PC-9 (cell line): ENCODE measurements at places on chromosomes 2 and 18. TPM values are rescaled to one million over a fixed set of nuclear protein-coding genes. Genes with fewer than 3 reads are reported as not detected.

DNA sequence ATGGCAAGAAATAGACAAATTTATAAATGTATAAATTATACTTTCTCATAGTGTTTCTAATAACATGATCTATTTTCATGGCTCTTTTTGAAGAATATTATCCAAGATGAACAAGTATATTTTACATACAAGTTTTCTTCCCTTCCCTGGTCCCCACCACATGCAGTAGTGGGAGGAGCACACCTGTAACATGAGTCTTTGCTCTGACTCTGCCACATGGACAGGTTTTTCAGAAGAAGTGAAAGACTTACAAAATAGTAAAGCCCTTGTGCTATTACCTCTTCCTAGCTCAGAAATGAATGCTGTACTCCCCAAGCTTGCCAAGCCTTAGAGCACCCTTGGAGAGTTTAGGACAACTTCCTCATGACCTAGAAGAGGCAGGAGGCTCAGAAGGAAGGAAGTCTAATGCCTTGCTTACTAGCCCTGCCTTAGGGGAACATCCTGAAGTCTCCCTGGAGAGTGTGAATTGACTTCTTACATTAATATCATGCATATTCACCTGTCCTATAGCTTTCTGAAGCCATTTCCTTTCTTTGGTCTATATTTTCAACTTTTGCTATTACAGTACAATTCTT, 18.4 kb downstream of the MXD1 start:
- DNase-seq, result no peak

- no peak for DNase-seq
Measured at GRCh38 chr18:55534996-55535395, 53.0 kb downstream of the TCF4 start.

DNA sequence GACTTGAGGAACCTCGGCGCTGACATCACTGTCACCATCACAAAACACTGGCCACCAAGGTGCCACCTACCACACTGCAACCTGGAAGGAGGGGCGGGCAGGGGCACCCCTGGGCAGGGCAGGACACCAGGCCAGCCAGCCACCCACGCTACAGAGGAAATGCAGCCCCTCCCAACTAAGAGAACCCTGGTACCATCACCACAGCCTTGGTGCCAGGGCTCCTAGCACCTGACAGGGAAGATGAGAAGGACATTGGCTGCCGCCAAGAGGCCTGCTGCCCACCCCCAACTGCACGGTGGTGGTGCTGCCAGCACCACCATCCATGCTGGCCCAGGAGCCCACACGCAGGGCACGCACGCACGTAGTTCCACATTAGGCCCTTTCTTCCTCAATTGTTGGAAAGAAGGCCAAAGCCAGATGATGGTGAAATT, 88.7 kb downstream of the HDAC4 start:
- DNase-seq, result no peak

Gene TEX44
- total RNA-seq, result not detected in 2 replicates

DNA sequence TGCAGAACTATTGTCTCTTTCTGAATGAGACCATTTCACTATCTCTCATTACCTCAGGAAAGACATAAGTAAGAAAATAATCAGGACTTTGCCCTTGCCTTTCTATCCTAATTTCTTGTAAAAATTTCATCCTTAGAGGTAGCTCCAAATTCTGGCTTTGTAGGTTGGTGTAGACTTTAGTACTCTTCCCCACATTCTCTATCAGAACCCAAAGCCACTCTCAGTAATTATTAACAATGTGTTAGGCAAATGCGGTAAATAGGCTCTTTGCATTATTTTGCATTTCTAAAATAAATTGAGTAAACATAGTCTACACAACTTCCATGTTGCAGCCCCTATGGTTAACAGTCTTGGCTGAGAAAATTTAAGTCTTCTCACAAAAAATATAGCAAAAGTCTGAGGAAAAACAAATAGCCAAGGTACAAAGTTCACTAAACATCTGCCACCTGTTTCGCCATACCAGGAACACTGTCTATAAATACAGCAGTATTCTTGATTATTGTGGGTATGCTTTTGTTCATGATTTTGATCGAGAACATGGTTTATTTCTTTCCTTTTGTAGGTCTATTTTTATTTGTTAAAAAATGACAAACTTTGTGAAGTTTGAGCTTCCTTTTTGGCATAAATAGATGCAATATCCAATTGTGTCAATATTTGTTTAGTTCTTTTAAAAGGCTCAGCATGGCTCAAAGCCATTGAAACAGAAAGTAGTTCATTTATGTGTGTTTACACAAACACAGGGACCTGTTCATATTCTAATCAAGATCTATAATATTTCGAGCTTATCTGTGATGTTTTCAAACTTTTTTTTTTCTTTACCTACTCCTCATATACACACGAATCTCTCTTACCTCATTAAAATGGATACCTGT, 1061.5 kb downstream of the CNTNAP5 start:
- no peak for DNase-seq

GRCh38 chr2:144078106-144078505, 441.8 kb downstream of the ZEB2 start:
- DNase-seq, result no peak

- no peak for DNase-seq
Measured at GRCh38 chr18:28816155-28816554, 639.2 kb upstream of the CDH2 start.

GRCh38 chr2:236075802-236076201, 92.4 kb downstream of the GBX2 start:
- no peak for DNase-seq

DNA sequence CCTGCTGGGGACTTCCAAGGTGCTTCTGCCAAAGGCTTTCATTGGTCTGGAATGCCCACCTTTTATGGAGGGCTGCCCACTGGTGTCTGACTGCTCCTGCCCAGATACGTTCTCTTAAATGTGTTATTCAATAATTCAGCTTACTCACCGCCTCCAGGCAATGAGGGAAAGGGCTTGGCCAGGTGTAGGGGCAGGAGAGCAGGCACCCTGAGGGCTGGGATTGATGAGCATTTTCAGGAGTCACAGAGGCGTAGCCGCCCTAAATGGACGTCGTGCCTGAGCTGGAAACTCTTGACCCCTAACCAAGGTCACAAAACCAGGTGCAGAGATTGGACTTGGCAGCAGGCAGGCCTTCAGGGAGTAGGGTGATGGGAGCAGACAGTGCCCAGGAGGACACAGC, 26.8 kb downstream of the MAL start:
- DNase-seq, result peak; percentile 93

Gene CGREF1
- 0.37 TPM in 1 of 2 replicates, not detected in the other for total RNA-seq

Gene ANKRD23
- total RNA-seq, result 6.0 and 8.9 TPM in 2 replicates

Gene CDK5R2
- 0.17 and 0.20 TPM in 2 replicates for total RNA-seq

Gene CD8A
- 0.28 and 0.45 TPM in 2 replicates for total RNA-seq

- DNase-seq, result no peak
Measured at GRCh38 chr18:74760436-74760835, 162.8 kb downstream of the ZNF407 start.

Gene SPATS2L
- total RNA-seq, result 189 and 199 TPM in 2 replicates
